ENCODE measurements at places on chromosomes 3 and 15.

GRCh38 chr3:169607949-169608348, 55.6 kb downstream of the MECOM start:
- no peak for DNase-seq

DNA sequence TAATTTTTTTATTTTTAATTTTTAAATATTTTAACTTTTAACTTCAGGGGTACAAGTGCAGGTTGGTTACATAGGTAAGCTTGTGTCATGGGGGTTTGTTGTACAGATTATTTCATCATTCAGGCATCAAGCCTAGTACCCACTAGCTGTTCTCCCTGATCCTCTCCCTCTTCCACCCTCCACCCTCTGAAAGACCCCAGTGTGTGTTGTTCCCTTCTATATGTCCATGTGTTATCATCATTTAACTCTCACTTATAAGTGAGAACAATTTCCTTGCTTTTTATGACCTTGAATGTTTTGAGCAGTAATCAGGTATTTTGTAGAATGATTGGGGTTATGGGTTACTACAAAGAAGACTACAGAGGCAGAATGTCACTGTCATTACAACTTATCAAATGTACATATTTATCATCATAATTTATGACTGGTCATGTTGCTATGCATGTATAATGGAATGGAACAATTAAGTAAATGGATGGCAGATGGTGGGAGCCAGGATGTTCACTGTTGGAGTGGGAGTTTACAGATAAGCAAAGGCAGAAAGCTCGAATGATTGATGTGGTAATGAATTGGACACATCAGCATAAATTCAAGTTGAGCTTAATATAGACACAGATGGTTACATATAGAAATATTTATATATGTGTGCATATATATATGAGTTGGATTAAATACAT, 563.8 kb upstream of the ROBO1 start:
- no peak for DNase-seq

GRCh38 chr15:72339777-72340177, 19.8 kb upstream of the CELF6 start:
- no peak for DNase-seq

DNA sequence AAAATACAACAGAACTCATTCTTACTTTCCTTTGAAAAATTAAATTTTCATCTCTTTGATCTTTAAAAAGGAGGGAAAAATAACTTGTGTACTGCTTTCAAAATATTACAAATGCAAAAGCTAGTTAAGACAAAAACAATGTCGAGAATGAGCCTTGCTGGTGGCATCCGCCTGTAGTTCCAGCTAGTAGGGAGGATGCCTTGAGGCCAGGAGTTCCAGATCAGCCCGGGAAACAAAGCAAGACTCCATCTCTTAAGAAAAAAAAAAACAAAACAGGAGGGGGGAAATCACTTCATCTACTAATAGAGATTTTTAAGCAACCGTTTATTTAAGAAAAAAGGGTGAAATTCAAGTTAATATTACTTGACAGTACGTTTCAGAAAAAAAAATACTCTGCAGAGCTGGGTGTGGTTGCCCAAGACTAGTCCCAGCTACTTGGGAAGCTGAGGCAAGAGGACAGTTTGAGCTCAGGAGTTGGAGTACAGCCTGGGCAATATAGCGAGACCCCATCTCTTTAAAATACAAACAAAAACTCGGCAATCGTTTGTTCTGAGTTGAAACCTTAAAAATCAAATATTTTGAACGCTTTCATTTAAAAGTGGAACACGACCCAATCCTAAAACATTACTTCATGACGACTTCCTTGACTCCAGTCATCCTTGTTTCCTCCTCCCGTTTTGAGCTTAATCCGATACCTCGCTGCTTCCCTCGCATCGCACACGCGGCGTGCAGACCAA, 1.2 kb downstream of the KPNA1 start:
- no peak for DNase-seq

GRCh38 chr3:45104715-45105711, 41.2 kb downstream of the CDCP1 start:
- DNase-seq, result no peak

DNA sequence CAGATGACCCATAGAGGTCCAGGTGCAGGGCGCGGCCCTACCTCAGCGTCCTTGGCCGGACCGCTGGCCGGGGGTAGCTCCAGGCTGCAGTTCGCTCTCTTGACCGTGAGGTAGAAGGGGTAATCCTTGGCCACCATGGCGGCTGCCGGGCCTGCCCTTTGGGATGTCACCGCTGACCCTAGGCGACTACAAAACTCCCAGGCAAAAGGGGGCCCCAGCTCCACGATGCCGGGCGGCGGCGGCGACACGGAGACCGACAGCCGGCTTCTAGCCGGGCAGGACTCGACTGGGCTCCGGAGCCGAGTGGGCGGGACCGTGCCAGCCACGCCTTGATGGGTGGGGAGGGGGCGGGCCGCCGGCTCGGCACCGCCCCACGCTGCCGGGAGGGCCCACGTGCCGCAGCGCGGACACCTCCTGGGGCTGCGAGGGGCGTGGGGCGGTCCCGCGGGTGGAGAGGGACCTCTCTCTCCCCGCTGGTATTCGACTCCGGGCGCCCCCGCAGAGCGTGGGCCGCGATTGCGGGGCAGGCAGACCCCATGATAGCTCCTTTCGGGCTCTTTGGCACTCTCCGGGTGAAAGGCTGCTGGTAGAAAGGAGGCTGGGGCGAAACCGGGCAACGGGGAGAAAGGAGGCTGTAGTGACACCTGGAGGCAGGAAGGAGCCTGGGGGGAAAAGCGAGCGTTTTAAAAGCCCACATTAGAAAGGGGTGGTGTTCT, at the start of gene ARHGEF3:
Gene ARHGEF3 (minus strand): TSS at position 288 of the 716 bp plus-strand sequence. CDS start 151 bp downstream, at position 137.
- DNase-seq, result peak; percentile 57

DNA sequence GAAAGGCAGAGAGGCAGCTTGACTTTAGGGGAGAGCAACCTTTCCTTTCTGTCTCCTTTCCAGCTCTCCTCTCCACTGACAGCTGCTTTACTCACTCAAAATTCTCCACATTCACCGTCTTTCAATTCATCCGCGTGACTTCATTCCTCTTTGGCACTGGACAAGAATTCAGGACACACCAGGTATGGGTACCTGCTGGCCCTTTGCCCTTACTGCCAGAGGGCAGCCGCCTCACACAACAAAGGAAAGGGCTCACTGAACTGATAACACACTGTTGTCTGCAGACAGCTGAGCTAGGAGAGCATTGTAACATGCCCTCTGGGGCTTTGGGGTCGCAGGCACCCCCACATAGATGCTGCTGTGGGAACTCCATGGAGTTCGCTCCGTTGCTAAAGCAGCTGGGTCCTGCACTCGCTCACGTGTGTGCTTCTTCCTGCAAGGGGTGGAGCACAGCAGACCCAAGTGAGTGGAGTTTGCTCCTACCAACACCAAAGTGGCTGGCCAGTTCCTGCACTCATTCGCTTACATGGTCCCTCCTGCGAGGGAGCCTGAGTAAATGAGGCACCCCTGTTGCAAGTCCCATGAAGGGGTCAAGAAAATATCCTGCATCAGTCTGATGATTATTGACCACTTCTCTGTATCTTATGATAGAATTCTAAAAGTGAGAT, 79.0 kb upstream of the SGO1 start:
- DNase-seq, result no peak

DNA sequence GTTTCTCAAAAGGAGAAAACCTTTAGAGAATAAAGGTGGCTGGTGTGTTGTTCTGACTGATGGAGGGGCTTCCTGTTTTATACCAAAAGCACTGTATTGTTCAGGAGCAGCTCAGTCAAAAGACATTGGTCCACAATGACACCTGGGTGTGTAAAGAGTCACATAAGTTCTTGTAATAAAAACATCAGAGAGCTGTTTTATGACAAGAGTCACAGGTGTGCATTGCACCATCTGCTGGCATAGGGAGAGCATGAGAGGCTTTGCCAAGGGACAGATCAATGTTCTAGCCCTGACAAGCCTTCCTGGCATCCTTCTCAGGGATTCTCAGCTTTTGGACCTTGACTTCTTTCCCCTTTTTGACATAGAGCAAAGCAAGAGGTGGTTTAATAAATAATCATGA, 20.4 kb downstream of the ARPP21 start:
- DNase-seq, result no peak

DNA sequence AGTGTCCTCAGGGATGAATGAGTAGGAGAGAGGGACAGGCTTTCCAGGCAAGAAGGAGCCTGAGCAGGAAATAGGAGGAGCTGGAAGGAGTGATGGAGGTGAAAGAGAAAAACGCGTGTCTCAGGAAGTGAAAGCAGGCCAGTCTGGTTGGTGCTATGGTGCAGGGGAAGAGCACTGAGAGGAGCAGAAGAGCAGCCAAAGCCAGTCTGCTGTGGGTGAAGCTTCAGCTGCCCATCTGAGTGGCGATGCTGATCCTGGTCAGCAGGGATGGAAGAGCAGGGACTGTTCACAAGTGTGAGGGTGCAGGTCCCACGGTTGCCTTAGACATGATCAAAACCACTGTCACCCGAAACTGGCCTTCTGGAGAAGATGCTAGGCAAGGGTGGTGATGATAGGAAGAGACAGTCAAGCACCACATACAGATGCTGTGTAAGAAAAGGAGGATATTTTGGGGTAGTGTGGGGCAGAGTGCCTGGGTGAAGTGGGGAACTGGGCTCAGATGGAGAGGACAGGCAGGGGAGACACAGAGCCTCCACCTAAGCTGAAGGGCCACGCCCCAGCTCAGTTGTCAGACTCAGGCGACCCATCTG, 5.5 kb upstream of the KY start:
- no peak for DNase-seq

GRCh38 chr3:73225991-73226390, 164.5 kb downstream of the EBLN2 start:
- DNase-seq, result no peak

- no peak for DNase-seq
Measured at GRCh38 chr3:127794402-127794801, 27.9 kb downstream of the MGLL start.

GRCh38 chr3:112860898-112861297, 14.2 kb upstream of the CD200R1L start:
- no peak for DNase-seq

Data from iPS DF 19.7 (cell line).